ENCODE measurements at places on chromosomes 16 and 17.

GRCh38 chr17:31492880-31493655 lies 101.6 kb downstream of the RAB11FIP4 start:
- DNase-seq, result no peak

DNA sequence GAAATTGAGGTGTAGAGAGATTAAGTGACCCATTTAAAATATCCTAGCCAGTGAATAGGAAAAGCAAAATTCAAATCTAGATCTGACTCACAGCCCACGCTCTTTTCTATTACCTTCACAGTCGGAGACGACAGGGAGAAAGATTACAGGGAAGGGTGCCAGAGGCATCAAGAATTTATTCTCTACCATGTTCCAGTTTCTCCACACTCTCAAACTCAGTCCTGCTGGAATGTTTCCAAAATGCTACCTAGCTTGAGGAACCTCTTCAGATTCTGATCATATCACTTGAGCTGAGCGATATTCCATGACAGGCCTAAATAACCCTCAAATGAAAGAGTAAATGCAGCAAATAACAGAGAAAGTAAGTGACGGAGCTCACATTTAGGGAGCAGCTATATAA lies 5.4 kb upstream of the PSMD7 start:
- DNase-seq, result no peak

- DNase-seq, result no peak
These were observed 1.8 kb upstream of the BCL6B start for GRCh38 chr17:7020894-7021664.

DNA sequence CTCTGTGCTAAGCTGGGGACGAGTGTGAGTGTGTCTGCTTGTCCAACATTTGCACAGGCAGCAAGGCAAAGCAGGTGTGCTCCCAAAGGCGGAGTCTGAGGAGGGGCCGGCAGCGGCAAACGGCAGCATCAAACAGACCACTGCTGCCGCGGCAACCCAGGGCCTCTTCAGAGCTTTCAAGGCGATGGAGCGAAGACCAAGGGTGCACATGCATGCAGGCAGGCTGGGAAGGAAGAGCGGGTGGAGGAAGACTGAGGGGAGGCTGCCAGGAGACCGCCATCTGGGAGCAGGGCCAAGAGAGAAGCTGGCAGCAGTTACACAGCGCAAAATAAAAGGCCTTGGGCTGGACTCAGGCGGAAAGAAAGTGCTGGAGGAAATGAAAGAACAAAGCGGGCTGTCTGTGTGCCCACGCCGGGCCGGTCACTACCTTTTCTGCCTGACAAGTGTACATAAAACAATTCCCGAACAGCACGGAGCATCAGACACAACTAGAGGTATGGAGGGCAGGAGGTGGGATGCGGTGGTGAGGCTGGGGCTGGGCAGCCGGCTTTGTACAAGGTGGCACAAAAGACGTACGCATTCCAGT lies 8.5 kb downstream of the TIMM22 start:
- no peak for DNase-seq

GRCh38 chr17:81537343-81537855 lies 9.2 kb downstream of the FSCN2 start:
- no peak for DNase-seq

DNA sequence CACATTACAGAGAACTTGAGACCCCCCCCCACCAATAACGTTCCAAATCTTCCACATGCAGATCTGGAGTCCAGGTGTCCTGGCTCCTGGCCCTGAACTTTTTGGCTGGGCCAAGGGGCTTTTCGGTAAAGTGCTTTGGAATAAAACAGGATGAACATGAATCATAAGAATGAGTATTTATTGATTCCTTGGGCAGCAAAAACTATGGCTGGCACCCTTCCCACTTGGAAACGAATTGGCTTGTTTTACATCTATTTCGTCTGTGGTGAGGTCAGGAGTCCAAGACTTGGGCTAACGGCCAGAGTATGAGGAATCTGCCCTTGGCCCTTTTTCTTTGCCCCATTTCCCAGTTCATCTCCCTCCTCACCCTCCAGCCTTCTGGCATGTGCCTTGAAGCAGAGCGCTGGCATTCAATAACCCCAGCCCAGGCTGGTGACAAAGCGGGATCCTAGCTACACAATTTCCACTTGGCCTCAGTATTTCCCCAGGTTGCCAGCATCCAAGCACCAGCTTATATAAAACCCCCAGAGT lies 4.1 kb upstream of the UBTF start:
- DNase-seq, result no peak

GRCh38 chr16:80583466-80583865 lies 42.7 kb downstream of the DYNLRB2 start:
- DNase-seq, result no peak

DNA sequence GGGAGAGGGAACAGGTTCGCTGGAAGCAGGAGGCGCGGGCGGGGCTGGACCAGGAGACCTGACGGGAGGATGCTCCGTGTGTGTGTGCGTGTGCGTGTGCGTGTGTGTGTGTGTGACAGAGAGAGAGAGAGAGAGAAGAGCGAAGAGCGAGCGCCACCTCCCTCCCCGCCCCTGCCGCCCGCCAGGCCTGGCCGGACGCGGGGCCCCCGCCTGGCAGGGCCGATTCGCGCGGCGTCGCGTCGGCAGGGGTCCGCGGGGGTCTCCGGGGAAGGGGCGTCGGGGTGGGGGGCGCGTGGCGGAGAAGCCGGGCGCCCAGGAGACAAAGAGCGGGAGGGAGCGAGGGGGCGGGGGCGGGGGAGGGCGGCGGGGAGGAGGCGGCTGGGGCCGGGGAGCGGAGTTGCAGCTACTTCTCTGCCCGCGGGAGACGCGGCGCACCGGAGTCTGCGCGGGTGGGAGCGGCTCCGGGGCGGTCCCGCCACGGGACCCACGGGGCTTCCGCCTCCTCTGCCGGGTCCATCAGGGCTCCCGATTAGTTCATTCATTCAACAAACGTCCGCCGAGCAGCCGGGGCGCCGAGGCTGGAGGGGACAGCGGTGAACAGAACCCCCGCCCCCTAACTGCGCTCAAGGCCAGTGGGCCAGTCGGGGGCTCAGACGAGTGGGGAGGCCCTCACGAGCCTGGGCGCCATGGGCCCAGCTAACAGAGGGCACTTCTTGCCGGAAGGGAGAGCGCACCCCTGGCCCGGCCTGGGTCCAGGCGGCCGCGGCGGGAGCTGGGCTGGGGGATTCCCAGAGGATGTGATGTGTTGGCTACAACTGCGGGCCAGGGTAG lies at the start of gene SAMD14:
Gene SAMD14 (minus strand): TSS at position 433 of the 831 bp plus-strand sequence. CDS start 5,201 bp downstream, outside the sequence.
- DNase-seq, result no peak

DNA sequence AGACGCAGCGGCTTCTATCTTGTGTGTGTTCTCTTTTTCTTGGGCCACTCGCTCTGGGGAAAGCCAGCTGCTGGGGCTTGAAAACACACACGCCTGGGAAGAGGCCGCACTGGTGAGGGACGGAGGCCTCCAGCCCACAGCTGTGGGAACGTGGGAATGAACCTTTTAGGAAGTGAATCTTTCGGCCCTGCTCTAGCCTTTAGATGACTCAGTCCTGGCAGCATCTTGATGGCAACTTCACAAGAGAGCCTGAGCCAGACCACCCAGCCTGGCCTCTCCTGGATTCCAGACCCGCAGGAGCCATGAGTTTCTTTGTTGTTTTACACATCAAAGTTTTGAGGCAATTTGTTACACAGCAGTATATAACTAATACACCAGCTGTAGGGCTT lies 2.2 kb upstream of the PDPK1 start:
- DNase-seq, result no peak

GRCh38 chr16:68072038-68072695 lies 13.0 kb upstream of the NFATC3 start:
- no peak for DNase-seq

DNA sequence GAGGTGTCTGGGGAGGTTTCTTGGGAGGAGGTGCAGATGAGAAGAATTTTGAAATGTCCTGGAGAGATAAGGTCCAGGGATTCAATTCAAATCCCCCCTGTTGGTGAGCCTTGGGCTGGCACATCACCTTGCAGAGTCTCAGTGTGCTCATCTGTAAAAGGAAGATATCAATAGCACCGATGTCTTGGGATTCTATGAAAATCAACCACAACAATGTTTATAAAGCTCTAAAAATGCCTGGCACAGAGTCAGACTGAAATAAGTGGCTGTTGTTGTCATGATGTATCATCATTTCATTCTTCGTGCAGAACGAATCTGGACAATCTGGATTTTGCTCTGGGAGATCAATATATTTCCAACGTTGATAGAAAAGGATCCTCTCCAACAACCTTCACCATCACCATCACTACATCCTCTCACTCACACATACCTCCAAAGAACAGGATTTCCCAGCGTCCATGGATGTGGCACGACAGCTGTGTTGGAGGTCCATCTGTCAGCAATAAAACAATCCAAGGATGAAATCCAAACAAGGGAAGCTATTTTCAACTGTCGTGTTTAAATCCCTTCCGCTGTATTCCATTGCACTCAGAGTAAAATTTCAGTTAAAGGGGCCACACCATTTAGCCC lies 393.7 kb upstream of the DYNLRB2 start:
- DNase-seq, result no peak

- no peak for DNase-seq
These were observed 3.7 kb downstream of the TXNDC11 start for GRCh38 chr16:11738742-11739544.

GRCh38 chr16:19186408-19186807 lies 18.4 kb downstream of the SYT17 start:
- DNase-seq, result no peak

DNA sequence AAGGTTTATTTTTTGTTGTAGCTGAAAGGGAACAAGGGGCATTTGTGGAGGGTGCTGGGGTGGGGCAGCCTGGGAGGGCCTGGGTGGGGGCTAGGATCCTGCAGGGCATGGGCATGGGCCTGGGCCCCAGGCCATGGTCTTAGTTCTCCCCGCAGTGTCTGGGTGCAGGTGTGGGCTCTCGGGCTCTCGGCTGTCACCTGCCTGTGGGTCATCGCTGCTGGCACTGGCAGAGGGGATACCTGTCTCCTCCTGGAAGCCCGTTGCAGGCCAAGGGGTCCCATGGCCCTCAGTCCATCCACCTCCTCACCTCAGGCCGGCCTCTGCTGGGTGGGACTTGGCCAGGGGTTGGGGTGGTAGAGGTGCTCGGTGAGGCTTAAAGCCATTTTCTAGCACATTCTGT lies 30.3 kb downstream of the TSC2 start:
- no peak for DNase-seq

- DNase-seq, result no peak
These were observed 4.9 kb upstream of the HIGD1B start for GRCh38 chr17:44842748-44843147.

- DNase-seq, result no peak
These were observed 21.5 kb upstream of the TMEM92 start for GRCh38 chr17:50252781-50253180.

- no peak for DNase-seq
These were observed 11.2 kb downstream of the FBXO39 start for GRCh38 chr17:6787081-6787693.

DNA sequence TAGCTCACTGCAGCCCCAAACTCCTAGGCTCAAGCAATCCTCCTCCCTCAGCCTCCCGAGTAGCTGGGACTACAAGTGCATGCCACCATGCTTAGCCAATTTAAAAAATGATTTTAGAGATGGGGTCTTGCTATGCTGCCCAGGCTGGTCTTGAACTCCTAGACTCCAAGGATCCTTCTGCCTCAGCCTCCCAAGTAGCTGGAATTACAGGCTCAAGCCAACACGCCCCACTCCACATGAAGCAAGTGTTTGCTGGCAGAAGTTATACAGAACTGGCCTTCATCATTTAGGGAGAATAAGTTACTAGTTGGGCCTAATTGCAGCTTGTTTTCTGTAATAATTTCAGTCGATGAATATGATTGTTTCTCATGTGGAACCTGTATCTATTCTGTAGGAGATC lies 68.0 kb downstream of the SHISA6 start:
- DNase-seq, result no peak

GRCh38 chr16:78179666-78180065 lies 80.2 kb downstream of the WWOX start:
- DNase-seq, result no peak

DNA sequence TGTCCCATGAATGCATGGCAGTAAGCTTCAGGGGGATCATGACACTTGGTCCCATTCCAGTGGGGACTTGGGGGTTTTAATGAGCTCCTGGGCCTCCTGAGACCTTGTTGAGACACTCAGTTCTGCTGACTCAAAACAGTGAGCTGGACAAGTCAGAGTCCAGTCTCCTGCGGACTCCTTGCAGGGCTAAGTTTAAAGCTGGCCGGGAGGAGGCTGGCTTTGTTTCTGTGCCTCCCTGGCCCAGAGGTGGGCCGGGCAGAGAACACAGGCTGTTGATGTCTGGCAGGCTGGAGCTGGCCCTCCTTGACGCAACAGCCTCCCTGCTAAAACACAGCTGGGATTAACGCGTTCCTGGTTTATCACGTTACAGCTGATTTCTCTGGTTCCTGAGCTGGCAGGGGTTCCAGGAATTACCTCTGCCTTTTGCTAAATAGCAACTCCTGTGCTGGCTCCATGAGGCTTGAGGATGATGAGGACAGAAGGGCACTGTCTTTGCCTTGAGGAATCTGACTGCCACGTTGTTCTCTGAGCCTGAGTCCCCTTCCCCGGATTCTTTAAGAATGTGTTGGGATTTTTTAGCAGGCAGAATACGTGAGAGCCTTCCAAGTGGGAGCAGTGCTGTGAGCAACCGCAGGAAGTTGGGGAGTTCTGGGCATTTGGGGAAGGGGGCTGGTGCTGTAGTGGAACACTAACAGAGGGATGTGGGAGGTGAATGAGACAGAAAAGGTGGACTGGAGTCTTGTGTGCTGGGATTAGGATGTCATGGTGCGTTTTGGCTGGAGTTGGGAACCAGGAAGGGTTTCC lies 2.0 kb downstream of the GPT2 start:
- DNase-seq, result no peak

- DNase-seq, result no peak
These were observed 61.1 kb upstream of the NOL11 start for GRCh38 chr17:67656494-67657203.

GRCh38 chr16:23026784-23027362 lies 122.4 kb downstream of the USP31 start:
- DNase-seq, result no peak

GRCh38 chr16:15932939-15933338 lies 16.5 kb upstream of the ABCC1 start:
- no peak for DNase-seq

DNA sequence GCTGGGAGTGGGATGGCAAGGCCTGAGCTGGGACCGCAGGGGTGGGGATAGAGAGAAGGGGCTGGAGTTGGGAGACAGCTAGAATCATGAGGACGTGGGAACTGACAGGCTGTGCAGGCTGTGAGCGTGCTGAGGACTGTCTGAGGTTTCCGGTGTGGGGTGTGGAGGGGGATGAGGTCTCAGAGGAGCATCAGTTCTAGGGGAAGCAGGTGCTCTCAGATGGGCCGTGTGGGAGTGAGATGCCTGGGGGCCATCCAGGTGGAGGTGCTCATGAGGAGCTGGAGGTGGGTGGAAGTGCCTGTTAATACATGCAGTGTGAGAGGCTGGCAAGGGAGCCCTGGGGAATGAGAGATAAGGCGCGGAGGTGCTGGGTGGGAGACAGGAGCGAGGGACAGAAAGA lies 27.2 kb downstream of the HASPIN start:
- DNase-seq, result no peak

DNA sequence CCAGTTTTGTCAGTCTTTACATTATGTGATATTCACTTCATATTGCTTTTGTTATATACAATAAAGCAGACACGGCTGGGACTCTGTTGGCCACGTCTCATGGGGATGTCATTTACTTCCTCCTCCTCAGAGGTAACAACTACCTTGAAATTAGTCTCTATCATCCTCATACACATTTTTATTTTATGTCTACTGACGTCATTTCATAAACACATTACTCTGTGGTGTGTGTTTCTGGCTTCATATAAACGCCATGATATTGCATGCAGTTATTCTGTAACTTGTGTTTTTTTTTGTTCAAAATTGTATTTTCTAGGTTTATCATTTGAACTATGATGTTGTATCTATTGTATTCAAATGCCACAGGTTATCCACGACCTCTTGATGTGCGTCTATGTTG lies 13.4 kb upstream of the IRF8 start:
- no peak for DNase-seq

- DNase-seq, result no peak
These were observed 43.9 kb upstream of the ZC3H18 start for GRCh38 chr16:88526008-88526905.

Measured in non-pigmented ciliary epithelial cell (primary cell).